ENCODE measurements at places on chromosomes 12 and 14.

- no peak for DNase-seq
Observed at GRCh38 chr12:639566-639965, 23.7 kb downstream of the NINJ2 start.

- DNase-seq = no peak
Observed at GRCh38 chr12:96769400-96769799, 137.7 kb upstream of the NEDD1 start.

GRCh38 chr14:99393059-99393655, 87.5 kb downstream of the SETD3 start:
- no peak for DNase-seq

- DNase-seq = no peak
Observed at GRCh38 chr14:63878052-63878451, 25.2 kb downstream of the SYNE2 start.

GRCh38 chr12:10719482-10719881, 3.6 kb downstream of the YBX3 start:
- DNase-seq = no peak

DNA sequence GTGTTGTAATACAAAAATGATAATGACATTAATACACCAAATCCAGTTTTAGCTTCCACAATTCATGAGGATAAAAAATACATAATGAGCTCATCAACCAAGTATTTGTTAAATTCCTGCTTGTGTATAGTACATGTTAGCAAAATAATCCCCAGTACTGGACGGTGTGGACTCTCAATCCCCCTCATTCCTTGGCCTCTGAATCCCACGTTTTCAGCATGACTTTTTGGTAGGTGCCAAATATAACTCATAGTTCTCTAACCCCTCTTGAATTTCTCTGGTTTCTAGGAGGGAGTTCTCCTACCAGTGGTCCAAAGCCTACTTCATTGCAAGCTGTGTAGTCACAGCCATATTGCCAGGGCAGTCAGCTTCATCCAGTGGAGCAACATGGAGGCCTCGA, 41.4 kb upstream of the EPS8 start:
- no peak for DNase-seq

GRCh38 chr12:132307976-132308852, 21.2 kb downstream of the GALNT9 start:
- no peak for DNase-seq

- no peak for DNase-seq
Observed at GRCh38 chr14:96067985-96068930, 29.1 kb downstream of the C14orf132 start.

- no peak for DNase-seq
Observed at GRCh38 chr12:51124504-51124903, 41.1 kb upstream of the CSRNP2 start.

DNA sequence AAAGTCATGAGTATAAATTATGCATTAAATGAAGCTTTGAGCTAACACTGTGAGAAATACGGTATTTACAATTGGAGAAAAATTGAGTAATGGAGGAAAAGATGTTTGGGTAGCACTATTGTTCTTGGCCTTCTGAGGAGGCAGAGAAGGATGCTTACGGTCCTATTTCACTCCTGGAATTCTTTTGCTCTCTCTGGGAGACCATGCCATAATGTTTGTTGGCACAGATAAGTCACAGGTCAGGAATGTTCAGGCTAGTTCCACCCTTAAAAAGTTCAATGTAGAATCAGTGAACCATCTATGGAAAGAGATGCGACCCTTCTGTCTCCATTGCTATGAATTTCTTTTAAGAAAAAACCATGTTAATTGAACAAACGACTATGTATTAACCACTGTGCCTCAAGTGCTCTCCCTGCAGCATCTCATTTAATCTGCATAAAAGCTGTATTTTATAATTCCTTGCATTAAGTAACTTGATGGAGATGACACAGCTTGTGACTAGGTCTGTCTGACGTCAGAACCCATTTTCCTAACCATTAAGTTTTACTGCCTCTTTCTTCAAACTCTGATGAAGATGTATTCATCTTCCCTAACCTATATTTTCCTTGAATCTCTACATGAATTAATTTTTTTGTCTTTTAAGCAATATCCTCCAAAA, 9.5 kb downstream of the BATF start:
- no peak for DNase-seq
